ENCODE measurements at places on chromosomes 12 and 14.

- DNase-seq = no peak
These were observed 571.8 kb downstream of the PRKD1 start for GRCh38 chr14:29355846-29356245.

DNA sequence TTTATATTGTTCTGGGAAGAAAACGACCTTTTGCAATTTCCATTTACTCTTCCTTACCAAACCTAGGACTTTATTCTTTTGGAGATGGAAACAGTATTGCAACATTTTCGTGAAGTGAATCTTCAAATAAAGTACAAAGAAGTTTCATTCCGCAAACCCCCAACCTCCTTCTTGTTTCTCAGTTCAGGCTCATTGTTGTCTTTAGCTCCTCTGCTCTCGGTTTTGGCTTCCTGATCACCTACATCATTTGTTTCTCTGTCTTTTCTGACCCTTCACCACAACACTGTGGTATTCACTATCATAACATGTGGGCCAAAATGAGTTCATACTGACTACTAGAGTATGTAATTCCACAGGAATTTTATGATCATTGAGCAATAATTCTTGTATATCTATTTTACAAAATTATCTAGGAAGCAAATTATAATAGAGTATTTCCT is 266.8 kb downstream of the ADAMTS20 start:
- no peak for DNase-seq

DNA sequence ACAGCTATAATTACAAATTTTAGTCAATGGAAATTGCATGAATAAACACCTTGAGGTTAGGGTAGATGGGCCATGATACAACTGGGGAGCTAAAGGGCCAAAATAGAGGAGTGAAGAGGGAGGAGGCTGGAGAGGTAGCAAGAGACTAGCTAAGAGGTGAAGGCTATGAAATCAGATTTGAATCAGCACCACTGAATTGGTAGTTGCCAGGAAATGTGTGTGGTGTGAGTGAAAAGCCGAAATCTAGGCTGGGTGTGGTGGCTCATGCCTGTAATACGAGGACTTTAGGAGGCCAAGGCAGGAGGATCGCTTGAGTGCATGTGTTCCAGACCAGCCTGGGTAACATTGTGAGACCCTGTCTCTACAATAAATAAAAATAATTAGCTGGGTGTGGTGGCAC is 22.7 kb downstream of the YY1 start:
- no peak for DNase-seq

- DNase-seq = no peak
These were observed 1.5 kb downstream of the FSCB start for GRCh38 chr14:44505588-44505987.

- no peak for DNase-seq
These were observed 23.7 kb downstream of the PIGH start for GRCh38 chr14:67576216-67576955.

DNA sequence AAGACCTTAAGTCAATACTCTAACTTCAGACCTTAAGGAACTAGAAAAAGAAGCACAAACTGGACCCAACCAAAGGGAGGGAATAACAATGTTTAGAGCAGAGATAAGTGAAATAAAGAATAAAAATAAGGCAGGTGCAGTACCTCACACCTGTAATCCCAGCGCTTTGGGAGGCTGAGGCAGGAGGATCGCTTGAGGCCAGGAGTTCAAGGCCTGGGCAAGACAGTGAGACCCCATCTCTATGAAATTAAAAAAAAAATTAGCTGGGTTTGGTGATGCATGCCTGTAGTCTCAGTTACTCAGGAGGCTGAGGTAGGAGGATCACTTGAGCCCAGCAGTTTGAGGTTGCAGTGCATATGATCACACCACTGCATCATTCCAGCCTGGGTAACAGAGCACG is 9.1 kb downstream of the TFCP2 start:
- no peak for DNase-seq
